ENCODE measurements at places on chromosomes 1 and 21.

DNA sequence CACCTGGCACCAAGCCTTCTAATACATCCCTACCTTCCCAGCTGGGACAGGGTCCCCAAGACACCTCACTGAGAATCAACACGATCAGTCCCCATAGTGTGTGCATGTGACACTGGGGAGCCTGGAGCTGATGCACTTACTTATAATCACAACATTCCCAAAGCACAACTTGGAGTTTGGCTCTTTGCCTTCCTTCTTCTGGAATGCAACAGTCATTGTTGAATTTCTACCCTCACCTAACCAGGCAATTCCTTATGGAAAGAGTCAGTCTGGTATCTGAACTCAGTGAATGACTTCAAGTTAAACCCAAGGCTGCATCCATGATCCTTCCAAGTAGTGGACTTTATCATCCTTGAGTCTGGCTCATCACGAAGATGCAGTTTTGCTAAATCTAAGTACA is 86.1 kb downstream of the DSCAM start:
- no peak for DNase-seq

GRCh38 chr21:37415939-37416338 is 49.4 kb downstream of the DYRK1A start:
- no peak for DNase-seq

GRCh38 chr1:87594736-87595383 is 266.2 kb downstream of the LMO4 start:
- no peak for DNase-seq

DNA sequence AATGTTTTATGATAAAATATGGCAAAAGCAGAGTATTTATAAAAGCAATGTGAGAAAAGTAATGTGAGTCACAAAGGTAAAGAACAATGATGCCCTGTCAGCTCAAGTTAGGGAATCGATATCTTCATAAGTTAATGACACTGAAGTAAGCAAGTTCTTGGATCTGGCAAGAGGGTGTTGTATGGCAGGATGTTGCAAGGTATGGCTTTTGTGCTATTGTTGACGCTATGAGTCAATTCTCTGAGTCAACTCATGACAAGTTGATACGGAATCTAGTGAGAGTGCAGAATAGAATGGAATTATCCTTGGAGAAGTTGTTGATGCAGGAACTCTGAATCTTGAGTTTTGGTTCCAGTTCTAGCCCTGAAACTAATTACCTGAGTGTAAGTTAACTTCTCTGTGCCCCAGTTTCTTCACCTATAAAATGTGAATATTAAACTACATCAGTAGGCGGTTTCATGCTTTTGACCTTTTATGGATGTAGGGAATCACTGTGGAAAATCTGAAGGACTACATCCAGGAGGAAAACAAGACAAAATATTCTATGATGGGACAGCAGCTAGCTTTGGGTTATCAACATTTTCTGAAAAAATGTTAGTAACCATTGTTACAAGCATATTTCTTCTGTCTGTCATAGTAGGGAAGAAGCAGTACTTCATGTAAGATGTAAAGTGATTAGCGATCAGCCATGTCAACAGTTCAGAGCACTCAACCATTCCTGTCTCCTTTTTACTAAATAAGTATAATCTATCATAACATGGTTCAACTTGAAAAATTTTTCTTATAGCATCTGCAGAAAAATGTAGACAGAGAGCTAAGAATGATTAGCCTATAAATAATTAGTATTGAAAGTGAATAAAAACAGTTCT is 96.9 kb downstream of the ATP6V1G3 start:
- no peak for DNase-seq

DNA sequence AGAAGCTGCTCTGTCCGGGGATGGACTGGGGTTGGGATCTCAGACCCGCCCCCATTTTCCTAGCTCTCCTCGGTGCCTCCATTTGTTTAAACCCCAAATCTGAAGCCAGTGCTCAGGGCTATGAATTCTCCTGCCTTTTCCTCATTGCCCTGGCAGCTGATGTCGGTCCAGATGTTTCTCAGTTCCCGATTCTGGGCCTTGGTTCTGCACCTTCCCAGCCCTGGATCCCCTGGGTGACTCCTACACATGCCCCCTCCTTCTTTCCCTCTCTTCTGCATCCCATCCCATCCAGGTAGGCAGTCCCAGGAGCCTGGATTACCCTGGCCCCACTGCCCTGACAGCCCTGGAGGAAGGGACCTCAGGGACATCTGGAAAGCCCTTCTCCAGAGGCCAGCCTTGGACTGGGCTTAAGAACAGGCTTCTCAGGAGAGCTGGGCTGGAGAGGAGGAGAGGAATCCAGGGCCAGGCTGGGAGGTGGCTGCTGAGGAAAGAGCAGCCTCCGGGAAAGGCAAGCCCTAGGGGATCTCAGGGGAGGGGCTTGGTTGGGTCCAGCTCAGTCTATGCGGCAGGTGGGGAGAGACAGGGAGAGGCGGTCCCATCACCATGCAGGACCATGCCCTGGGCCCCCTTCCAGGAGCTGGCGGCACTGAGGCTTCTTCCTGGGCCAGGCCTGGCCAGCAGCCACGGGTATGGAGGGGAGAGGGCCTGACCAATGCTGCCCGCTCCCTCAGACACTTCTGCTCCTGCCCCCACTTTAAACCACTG is 6.8 kb upstream of the EPS8L3 start:
- DNase-seq, result no peak

DNA sequence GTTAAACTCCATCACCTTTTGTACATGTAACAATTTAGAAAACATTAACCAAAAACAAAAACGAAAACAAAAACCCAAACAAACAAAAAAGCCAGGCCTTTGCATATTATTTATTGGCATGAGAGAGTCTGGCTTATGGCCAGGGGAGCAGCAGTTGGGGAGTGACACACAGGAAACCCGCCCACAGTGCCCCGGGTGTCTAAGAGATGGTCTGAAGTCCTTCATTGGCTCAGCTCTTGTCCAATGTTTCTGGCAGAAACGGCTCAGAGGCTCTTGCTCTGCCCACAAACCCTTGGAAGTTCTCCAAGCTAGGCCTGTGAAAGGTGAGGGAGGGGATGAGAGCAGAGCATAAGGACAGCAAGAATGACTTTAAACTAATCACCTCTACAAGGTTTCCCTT is 131.5 kb downstream of the CNIH3 start:
- DNase-seq, result peak; percentile 65

GRCh38 chr1:45306905-45307304 is 19.8 kb upstream of the HPDL start:
- no peak for DNase-seq

GRCh38 chr1:58695206-58695605 is 4.7 kb downstream of the MYSM1 start:
- no peak for DNase-seq

Data from NCI-H1694 (cell line).